ENCODE measurements at places on chromosomes 11 and 22.

- no peak for DNase-seq
These were observed 45.6 kb upstream of the GDPD4 start for GRCh38 chr11:77346906-77347603.

- no peak for DNase-seq
These were observed 58.2 kb downstream of the SMIM38 start for GRCh38 chr11:69213964-69214363.

DNA sequence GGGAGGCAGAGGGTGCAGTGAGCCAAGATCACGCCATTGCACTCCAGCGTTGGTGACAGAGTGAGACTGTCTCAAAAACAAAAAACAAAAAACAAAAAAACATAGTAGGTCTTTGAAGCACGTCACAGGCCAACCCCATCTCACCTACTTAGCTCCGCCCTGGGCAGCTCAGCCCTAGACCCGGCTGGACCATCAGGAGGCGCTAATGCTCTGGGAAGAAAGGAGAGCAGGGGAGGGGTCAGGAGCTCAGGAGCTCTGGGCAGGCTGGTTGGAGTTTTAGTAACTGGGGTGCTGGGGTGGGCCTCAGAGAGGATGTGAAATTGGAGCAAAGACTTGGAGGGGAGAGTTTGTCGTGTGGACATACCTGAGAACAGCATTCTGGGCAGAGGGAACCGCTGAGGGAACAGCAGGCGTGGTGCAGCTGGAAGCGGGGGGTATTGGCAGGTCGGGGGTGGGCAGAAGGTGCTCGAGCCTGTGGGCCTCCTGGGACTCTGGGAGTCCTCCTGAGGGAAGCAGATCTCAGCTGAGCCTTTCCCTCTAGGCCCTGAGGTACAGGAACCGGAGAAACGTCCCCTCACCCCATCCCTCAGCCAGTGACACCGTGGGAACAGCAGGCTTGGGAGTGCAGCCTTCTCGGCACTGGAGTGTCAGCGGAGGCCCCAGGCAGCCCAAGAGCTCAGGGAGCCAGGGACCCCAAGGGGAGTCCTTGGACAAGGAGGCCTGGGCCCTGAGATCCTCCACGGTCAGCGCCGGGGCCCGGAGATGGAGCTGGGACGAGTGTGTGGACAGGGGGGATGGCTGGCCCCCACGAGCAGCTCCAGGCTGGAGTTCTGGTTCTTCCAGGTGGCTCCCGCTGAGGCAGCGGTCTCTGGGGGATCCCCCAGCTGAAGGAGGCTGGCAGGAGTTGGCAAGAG is 2.2 kb upstream of the RPS6KA4 start:
- DNase-seq, result peak; percentile 22

- peak; percentile 95 for DNase-seq
These were observed at the start of the genes EWSR1 and RHBDD3 for GRCh38 chr22:29267858-29268510. Gene EWSR1 (plus strand): TSS chr22:29268268. CDS start chr22:29268337, 69 bp downstream. Gene RHBDD3 (minus strand): TSS chr22:29267981. CDS start chr22:29265626, 2,355 bp downstream.

DNA sequence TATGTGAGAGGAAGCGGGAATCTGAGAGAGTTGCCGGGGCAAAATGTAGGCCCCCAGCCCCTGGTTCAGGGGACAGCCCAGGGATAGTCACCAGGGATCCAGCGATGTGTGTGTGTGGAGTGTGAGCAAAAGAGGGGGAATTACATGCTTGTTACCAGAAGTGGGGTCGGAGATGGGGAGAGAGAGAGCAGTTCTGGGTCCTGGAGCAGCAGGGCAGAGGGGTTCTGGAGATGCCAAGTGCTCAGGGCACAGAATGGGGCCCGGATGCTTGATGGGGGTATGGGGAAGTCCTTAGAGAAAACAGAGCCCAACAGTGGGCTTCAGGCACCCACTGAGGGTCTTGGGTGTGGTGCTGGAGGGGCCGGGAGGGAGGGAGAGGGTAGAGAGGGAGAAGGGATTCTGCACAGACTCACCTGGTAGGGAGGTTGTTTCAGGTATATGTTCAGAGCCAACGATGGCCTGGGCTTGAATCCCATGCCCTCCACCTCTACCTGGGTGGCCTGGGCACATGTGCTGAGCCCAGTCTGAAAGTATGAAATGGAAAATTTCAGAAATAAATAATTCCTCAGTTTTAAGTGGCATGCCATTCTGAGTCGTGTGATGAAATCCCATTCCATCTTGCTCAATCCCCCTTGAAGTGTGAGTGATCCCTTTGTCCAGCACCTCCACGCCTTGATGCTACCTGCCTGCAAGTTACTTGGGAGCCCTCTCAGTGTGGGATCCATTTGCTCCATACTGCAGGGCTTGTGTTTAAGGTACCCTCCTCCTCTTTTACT is 12.4 kb downstream of the SMIM38 start:
- no peak for DNase-seq

- DNase-seq, result no peak
These were observed 34.8 kb upstream of the MYOD1 start for GRCh38 chr11:17684550-17684949.

DNA sequence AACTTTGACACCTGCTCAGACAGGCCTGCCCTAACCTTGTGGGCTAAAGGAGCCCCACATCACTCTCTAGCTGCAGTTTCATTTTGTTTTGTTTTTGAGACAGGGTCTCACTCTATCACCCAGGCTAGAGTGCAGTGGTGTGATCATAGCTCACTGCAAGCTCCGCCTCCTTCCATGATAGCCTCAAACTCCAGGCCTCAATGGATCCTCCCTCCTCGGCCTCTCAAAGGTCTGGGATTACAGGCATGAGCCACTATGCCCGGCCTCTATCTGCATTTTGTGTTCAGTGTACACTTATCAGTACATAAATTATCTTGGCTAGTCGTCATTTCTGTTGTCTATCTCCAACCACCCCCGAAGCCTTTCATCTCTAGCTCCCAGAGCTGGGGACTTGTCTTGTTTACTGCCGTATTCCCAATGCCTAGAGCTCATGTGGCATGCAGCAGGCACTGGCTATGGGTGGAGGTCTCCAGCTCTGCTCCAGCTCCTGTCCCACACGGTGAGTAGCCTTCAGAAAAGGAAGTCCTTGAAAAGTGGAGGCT is 22.1 kb upstream of the PEX26 start:
- no peak for DNase-seq

- no peak for DNase-seq
These were observed 43.2 kb upstream of the FADD start for GRCh38 chr11:70159627-70160570.

DNA sequence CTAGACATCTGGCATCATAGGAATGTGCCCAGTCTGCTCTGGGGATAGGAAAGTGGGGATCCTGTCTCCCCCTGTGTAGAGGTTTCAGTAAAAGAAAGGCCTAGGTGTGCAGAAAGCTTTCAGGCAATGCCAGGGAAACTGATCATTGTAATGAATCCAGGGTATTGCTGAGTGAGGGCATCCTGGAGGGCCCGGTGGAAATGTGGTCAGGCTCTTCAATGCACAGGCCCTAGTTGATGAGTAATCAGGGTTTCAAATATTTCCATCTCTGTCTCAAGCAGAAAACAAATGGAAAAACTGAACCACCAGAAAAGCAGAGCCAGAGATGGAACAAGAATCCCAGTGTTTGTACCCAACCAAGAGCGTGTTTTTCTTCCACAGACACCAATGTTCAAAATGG is 2.0 kb downstream of the CD3E start:
- DNase-seq, result no peak

Data from NCI-H1417 (cell line).